ENCODE measurements at places on chromosomes 11 and 22. TPM values are rescaled to one million over a fixed set of nuclear protein-coding genes. Genes with fewer than 3 reads are reported as not detected.
A peak's percentile ranks its signal among the peaks of the same experiment; 100 is the strongest.

Gene SLC35E4
- 10.5 TPM for total RNA-seq

Gene MAPK8IP2
- 5.1 TPM for total RNA-seq

Gene RIMBP3C
- 6.4 TPM for total RNA-seq

Gene MED15
- total RNA-seq, result 43.2 TPM

- H3K27me3 ChIP-seq, result no peaks in the 10 kb centered on the region
- no peak overlapping the region for H3K27ac ChIP-seq
- H3K4me3 ChIP-seq, result no peak overlapping the region
- H3K4me1 ChIP-seq, result no peaks in the 10 kb centered on the region
Observed at GRCh38 chr11:122108828-122109227, 7.2 kb downstream of the BLID start.

DNA sequence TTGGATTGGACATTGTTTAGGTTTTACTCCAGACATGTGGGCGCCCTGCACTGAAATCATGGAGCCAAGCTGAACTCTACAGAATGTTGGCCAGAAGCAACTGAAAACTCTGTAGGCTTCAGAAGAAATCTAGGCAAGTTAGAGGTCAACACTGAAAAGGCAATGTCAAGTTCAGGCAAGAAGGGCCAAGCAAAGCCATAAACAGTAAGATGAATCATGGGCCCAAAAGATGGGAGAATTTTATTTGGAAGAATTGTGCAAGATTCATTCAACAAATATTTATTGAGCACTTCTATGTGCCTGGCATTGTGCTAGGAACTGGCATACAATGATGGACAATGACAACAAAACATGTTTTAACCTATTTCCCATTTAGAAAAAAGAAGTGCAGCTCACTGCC lies 10.9 kb downstream of the HOATZ start:
- no peak for DNase-seq
- no peak overlapping the region for H3K4me3 ChIP-seq
- no peaks in the 10 kb centered on the region for H3K27me3 ChIP-seq
- no peak overlapping the region for H3K27ac ChIP-seq
- H3K36me3 ChIP-seq, result no peaks in the 10 kb centered on the region

- no peak overlapping the region for H3K27ac ChIP-seq
- H3K27me3 ChIP-seq, result no peaks in the 10 kb centered on the region
- peaks cover 1% of the 10 kb centered on the region for H3K36me3 ChIP-seq
Observed at GRCh38 chr22:28779833-28780232, 7.3 kb downstream of the CCDC117 start.

DNA sequence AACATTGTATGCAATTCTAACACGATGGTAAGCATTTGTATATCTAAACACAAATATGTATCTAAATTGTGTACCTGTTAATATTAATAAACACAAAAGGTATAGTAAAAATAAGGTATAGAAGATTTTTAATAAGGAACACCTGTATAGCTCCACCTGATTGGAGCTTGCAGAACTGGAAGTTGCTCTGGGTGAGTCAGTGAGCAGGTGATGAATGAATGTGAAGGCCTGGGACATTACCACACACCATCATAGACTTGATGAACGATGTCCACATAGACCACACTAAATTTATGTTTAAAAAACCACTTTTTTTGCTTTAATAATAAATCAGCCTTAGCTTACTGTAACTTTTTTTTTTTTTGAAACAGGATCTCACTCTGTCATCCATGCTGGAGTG lies 97.6 kb upstream of the CLMP start:
- DNase-seq, result no peak
- H3K4me3 ChIP-seq, result no peak overlapping the region
- H3K36me3 ChIP-seq, result no peaks in the 10 kb centered on the region
- H3K27ac ChIP-seq, result no peak overlapping the region
- H3K27me3 ChIP-seq, result no peaks in the 10 kb centered on the region

DNA sequence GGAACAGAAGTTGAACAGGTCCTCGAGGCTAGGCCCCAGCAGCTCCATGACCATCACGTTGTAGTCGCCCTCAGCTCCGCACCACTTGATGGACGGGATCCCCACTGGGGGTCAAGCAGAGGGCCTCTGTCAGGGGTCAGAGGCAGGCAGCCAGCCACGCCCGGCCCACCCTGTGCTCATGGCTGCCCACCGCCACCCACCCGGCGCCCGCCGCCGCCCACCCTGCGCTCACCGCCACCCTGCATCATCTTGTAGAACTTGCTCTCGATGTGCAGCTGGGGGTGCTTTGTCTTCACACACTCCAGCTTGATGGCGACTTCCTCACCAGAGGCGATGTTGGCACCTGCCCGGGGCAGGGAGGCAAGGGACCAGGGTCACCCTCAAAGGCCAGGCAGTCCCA lies 14.3 kb downstream of the CSNK1E start:
- no peak overlapping the region for H3K27ac ChIP-seq
- H3K27me3 ChIP-seq, result no peaks in the 10 kb centered on the region
- H3K4me1 ChIP-seq, result peaks cover 10% of the 10 kb centered on the region
- H3K4me3 ChIP-seq, result no peak overlapping the region
- H3K36me3 ChIP-seq, result peaks cover 5% of the 10 kb centered on the region

DNA sequence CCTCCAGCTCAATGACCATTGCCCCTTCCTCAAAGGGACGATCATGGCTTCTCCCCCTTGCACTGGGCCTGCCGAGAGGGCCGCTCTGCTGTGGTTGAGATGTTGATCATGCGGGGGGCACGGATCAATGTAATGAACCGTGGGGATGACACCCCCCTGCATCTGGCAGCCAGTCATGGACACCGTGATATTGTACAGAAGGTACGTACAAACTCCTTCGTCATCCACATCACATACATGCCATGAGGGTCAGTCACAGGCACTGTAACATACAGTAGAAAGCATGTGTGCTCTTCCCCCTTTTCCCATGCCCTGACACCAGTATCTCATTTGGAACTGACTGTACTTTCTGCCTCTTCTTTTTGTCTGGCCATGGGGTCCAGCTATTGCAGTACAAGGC lies 4.0 kb downstream of the TAF10 start:
- H3K36me3 ChIP-seq, result peaks cover 5% of the 10 kb centered on the region
- peaks cover 17% of the 10 kb centered on the region for H3K4me1 ChIP-seq
- peak overlapping the region; percentile 95 for H3K27ac ChIP-seq
- no peak overlapping the region for H3K4me3 ChIP-seq

DNA sequence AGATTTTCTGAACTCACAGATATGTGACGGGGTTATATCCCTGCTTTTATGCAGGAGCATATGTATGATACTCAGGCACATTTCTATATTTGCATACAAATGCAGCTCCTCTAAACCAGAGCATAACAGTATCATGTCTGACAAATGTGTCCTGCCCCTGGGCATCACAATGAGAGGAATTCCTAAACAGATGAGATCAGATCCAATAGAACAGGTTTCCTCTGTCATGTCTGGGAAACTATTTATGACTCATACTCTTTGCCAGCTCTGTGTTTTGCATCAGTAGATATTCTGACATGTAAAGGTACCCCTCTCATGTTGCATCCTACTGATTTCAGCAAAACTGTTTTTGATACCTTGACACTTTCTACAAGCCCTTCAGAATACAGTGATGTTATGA lies 29.4 kb downstream of the SYT9 start:
- H3K4me1 ChIP-seq, result no peaks in the 10 kb centered on the region
- H3K4me3 ChIP-seq, result no peak overlapping the region
- no peaks in the 10 kb centered on the region for H3K27me3 ChIP-seq
- no peak overlapping the region for H3K27ac ChIP-seq

GRCh38 chr11:131867457-131868257 lies 497.2 kb downstream of the NTM start:
- no peaks in the 10 kb centered on the region for H3K4me1 ChIP-seq
- no peak overlapping the region for H3K27ac ChIP-seq
- peak; percentile 35 for DNase-seq
- peaks cover 2% of the 10 kb centered on the region for H3K27me3 ChIP-seq

DNA sequence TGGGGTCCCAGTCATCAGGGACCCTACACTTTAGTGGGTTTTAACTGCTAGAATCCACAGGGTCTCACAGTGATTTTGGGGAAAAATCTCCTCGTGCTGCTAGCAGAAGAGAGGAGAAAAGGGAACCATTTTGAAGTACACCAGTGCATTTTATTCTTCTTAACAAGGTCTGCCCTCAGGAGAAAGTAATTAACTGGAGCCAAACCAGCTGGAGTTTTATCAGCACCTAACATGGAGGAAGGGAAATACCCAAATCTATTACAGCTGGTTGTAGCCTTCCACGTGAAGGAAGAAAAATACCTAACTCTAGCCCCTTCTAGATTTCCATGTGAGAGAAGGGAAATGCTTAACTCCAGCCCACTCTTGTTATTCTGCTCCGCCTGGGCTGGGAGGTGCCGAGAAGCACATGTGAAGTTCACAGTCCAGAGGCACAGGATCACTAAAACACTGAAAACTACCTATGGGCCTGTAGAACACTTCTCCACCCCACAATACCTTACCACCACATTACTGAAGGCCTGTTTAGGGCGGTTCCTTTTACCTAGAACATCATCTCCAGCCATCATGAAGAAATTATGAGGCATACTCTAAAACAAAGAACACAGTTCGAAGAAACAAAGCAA lies 31.3 kb upstream of the TEAD1 start:
- H3K27ac ChIP-seq, result no peak overlapping the region
- no peaks in the 10 kb centered on the region for H3K27me3 ChIP-seq
- H3K4me3 ChIP-seq, result no peak overlapping the region
- no peaks in the 10 kb centered on the region for H3K36me3 ChIP-seq
- DNase-seq, result no peak

- H3K27me3 ChIP-seq, result peaks cover 3% of the 10 kb centered on the region
- H3K4me1 ChIP-seq, result no peaks in the 10 kb centered on the region
- no peak overlapping the region for H3K4me3 ChIP-seq
Observed at GRCh38 chr22:48953103-48953720, 874.5 kb downstream of the BRD1 start.
